ENCODE measurements at places on chromosomes 1 and 21. TPM values are rescaled to one million over a fixed set of nuclear protein-coding genes. Genes with fewer than 3 reads are reported as not detected.

The SNRPE gene
- 81.7 TPM for total RNA-seq

The CD52 gene
- total RNA-seq = 761 TPM

The NMNAT2 gene
- total RNA-seq = 0.07 TPM

The TMEM200B gene
- total RNA-seq = not detected

The THEM5 gene
- not detected for total RNA-seq

The ACTRT2 gene
- total RNA-seq = not detected

The AMY1A gene
- total RNA-seq = not detected

The ZNF648 gene
- not detected for total RNA-seq

The NCDN gene
- total RNA-seq = 21.0 TPM

The CCDC181 gene
- total RNA-seq = not detected

The C1orf87 gene
- total RNA-seq = not detected

The IGSF3 gene
- total RNA-seq = 0.08 TPM

The IVL gene
- not detected for total RNA-seq

The SLC2A5 gene
- 0.19 TPM for total RNA-seq

The RPE65 gene
- total RNA-seq = not detected

The FMO4 gene
- 1.4 TPM for total RNA-seq

The TIMM17A gene
- 43.1 TPM for total RNA-seq

The OLIG2 gene
- not detected for total RNA-seq

The CYP4A11 gene
- total RNA-seq = not detected

The VANGL2 gene
- 0.05 TPM for total RNA-seq

The SOX13 gene
- 0.24 TPM for total RNA-seq

Measured in naive thymus-derived CD4-positive, alpha-beta T cell (primary cell).